Fibroblast of the conjunctiva (primary cell): ENCODE measurements at places on chromosomes 3 and 15.

GRCh38 chr3:32208447-32208846 lies 30.0 kb upstream of the CMTM8 start:
- DNase-seq = no peak

DNA sequence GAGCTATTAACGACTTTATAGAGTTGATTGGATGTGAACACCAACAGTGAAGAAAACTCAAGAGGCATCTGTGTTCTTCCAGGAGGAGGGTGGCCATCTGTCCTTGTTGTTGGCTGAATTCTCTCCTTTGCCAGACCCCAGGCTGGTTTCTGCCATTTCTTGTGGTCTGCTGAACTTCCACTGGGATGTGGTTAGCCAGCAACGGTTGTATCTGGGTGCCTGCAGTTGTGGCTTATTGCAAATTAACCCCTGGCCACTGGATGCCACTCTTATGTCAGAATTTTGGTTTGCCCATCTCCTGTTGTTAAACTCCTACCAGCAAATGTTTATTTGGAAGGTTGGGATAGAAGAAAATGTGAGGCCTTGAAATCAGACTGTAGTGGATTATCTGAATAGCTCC lies 163.6 kb upstream of the TBC1D5 start:
- DNase-seq = no peak

DNA sequence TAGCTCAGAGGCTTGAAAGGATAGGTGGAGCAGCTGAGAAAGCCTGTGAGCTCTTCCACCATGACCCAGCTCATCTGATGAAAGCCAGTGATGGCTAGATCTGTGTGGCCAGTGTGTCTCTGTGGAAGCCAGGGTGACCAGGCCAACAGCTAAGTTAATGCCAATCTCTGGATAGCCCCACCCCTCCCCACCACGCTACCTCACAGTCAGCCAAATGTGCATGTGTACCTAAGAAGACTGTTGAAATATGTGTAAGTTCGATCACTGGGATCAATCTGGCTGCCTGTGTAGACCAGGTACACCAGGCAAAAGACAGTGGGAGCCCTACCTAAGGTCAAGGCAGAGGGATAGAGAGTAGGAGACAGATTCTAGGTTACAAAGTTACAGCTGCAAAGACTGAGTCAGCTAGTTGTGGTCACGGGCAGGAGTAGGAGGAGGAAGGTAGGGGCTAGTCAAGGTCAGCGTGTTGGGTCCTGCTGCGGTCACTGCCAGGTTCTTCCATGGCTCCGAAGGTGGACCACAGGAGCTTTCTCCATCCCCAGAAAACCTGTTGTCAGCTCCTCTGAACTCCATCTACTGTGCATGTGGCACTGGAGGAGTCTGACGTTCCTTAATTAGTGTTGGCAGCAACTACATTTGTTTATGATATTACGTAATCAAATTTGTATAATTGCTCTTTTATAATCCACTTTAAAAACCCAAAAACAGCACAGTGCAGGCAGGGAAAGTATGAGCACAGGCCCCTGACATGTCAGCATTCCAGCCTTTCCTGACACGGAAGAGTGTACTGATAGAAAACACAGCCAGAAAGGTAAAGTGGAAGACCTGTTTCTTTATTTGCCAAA lies 318.0 kb downstream of the CLSTN2 start:
- no peak for DNase-seq

- no peak for DNase-seq
These were observed 8.7 kb downstream of the SEMA7A start for GRCh38 chr15:74424901-74425528.

DNA sequence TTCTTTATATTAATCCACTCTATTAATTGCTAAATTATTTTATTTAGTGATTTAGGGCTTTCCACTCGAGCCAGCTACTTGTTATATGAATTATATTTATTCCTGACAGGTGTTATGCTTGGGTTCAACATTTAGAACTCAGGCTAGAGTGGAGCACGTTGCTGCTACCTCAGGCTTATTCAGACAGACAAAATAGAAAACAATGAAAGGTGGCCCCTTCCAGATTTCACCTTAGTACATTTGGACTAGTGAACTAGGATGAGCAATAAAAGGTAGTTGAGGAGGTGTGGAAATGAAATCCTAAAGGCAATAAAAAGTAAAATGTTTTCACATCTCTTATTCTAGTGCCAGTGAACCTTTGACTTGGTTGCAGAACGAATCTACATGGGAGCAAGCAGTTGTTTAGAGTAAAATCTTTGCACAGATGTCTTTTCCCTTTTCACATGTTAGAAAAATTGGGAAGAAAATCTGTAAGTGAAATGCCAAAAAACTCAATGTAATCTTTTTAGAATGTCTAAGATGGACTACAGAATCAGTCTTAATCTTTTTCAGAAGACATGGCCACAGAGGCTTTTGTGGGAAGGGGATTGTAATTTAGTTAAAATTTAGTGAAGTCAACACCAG lies 63.8 kb downstream of the AKAP13 start:
- no peak for DNase-seq

GRCh38 chr15:68305420-68305871 lies 27.9 kb downstream of the FEM1B start:
- DNase-seq = no peak

DNA sequence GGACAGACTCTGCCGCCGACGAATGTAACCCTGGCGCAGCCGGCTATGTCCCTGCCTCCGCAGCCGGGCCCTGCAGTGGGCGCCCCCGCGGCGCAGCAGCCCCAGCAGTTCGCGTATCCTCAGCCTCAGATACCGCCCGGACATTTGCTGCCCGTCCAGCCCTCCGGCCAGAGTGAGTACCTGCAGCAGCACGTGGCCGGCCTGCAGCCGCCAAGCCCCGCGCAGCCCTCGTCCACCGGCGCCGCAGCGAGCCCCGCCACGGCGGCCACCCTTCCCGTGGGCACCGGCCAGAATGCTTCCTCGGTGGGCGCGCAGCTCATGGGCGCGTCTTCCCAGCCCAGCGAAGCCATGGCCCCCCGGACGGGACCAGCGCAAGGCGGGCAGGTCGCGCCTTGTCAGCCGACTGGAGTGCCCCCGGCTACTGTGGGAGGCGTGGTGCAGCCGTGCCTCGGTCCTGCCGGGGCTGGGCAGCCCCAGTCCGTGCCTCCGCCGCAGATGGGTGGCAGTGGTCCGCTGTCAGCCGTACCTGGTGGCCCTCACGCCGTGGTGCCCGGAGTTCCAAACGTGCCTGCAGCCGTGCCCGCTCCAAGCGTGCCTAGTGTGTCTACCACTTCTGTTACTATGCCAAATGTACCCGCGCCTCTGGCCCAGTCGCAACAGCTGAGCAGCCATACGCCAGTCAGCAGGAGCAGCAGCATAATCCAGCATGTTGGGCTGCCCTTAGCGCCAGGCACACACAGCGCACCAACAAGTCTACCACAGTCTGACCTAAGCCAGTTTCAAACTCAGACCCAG lies 2.4 kb downstream of the TSC22D2 start:
- no peak for DNase-seq
